ENCODE measurements at places on chromosomes 11 and 22.

DNA sequence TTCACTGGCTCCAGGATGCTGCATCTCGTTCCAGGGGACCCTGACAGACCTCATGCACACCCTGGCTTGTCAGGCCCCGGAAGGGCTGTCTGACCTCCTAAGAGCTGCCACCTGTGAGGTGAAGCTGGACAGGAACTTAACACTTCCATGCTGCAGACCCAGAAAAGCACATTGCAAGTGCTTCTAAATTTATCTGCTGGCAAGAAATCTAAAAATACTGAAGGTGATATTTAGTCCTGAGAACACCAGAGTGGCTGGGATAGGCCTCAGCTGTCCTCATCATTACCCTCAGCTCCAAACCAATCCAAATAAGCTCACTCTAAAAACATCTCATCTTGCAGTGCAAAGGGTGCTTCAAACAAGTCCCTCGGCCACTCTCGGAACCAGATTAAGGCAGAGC lies 46.7 kb downstream of the ABTB2 start:
- no peak for DNase-seq

DNA sequence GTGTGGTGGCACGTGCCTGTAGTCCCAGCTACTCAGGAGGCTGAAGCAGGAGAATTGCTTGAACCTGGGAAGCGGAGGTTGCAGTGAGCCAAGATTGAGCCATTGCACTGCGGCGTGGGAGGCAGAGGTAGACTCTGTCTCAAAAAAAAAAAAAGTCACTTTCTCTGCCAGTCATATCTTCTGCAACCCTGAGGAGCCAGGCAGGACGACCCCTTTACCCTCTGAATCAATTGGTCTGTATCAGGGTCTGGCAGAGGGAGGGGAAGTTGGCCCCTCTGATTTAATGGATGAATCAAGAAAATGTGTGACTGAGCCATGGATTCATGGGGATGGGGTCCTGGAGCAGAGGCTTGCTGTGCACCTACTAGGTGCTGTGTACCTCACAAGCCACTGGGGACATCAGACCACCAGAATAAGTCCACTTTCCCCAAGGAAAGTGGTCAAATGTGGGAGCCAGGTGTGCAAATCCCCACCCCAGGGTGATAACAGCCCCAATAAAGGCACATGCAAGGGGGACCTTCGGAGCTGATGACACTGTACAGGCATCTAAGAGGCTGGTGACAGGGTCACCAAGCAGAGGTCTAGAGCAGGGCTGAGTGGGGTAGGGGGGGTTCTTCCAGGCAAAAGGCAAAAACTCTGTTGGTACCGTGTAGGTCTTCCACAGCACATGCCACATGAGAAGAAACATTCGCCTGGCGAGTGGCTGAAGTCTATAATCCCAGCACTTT lies 29.0 kb downstream of the TXN2 start:
- no peak for DNase-seq

DNA sequence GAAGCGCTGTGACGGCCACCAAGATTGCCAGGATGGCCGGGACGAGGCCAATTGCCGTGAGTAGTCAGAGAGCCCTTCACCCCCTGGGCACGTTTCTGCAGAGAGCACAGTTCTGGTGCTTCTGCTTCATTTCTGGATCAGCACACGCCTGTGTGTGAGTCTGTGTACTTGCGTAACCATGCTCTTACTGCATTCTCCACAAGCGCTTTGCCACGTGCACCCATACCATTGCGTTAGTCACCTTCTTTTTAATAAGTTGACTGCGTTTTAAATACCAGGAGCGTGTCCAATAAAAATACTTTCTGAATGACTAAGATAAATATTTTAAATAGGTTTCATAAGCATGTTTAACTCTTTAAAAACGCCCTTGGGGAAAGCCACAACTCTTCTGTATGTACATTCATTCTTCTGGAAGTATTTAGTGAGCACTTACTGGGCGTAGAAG lies 143.0 kb upstream of the SORL1-AS1 start:
- DNase-seq, result no peak

- DNase-seq, result no peak
Observed at GRCh38 chr22:37862570-37863325, 13.5 kb downstream of the EIF3L start.

DNA sequence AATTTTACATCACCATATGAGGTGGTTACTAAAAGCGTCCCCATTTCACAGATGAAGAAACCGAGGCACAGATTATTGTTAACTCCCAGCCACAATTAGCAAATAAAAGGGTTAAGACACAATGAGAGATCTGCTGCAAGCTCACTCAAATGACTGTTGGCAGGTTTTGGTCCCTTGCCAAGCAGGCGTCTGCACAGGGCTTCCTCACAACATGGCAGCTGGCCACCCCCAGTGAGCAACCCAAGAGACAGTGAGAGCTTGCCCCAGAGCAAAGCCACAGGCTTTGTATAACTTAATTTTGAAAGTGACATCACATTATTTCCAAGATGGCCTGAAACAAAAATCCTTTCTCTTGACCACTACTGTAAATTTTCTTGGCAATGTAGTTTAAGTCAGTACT lies 217.6 kb downstream of the NTM start:
- DNase-seq, result no peak

DNA sequence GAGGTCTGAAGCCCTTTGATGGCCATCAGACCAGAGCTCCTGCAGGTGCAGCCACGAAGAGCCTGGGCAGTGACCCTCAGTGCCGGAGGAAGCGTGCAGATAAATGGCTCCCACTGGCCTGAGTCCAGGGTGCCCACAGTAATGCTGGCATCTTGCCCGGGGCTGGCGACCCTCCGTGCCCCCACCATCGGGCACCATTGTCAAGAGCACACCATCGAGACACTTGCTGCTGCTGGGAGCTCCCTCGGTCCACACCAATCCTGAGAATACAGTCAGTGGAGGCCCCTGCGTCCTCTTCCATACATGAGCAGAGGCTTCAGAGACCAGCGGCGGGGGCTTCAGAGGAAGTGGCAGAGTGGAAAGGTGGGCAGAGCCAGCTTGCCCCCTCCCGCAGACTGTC lies 1448.3 kb downstream of the BRD1 start:
- no peak for DNase-seq

DNA sequence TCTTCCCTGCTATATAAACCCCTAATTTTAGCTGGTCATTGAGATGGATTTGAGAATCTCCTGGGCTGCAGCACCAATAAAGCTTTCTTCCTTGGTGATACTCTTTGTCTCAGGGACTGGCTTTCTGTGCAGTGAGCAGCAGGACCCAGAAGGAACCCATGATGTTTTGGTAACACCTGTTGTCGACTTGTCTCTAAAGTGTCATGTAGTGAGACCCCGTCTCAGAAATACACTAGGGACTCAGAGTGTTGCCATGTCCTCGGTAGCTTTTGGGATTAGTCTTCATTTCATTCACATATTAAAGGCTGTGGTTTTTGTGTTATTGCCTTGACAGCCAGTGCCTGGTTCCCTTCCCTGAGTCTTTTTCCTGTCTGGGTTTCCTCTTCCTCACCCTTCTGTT lies 1078.7 kb downstream of the TBC1D22A start:
- DNase-seq, result no peak

DNA sequence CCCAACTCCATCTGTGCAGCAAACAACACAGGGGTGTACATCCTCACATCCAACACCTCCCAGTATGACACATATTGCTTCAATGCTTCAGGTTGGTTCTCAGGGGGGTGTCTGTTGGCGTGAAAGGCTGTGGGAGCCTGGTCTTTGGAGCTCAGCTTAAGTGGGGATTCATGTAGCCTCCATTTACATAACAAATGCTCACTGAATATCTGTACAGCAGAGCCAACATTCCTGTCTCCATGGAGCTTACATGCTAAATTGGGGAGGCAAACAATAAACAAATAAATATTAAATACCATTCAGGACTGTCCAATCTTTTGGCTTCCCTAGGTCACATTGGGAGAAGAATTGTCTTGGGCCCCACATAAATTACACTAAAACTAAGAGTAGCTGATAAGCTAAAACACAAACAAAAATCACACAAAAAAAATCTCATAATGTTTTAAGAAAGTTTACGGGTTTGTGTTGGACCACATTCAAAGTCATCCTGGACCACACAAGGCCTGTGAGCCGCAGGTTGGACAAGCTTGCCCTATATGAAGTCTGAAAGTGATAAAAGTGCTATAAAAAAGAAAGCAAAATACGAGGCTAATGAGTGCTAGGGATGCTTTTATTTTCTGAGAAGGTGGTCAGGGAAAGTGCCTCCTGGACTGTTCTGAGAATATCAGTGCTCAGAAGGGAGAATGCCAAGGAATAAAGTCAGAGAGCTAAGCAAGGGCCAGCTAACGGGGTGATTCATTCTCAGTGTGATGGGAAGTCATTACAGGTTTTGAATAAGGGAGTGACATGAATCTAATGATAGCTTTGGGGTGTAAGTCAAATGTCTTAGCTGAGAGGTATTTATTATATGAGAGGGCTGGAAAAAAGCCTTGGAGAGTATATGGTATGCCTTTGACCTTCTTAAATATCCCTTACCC lies 41.6 kb downstream of the CD44 start:
- DNase-seq, result no peak

DNA sequence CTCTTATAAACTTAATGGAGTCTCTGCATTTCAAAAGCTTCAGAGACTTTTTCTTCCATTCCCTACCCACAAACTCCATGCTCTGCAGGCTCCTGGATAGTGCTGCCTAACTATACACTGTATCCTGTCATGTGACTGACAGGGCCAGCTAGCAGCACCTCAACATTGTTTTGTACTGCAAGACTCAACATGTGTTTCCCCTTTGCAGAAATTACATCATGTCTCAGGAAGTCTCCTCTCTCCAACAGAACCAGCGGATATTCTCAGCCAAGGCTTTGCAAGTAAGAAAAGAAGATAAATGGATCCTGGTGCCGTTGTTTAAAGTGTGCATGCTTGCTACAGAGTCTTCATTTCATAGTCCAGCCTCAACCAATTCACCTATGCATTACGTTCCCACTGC lies 164.0 kb upstream of the UBASH3B start:
- no peak for DNase-seq

DNA sequence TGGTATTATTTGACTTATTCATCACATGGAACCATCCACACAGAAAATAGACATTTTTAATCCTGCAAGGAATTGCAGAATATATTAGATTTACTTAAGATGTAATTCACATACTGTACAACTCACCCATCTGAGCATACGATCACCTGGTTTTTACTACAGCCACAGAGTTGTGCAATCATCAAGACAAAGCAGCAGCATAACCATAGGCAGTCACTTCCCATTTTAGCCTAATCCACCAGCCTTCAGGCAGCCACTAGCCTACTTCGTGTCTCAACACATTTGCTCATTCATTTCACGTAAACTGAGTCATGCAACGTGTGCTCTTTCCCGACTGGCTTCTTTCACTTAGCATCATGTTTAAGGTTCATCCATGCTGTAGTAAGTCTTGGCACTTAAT lies 23.0 kb downstream of the PIWIL3 start:
- DNase-seq, result no peak

- DNase-seq, result no peak
Observed at GRCh38 chr11:134267966-134268365, 8.2 kb upstream of the GLB1L3 start.

DNA sequence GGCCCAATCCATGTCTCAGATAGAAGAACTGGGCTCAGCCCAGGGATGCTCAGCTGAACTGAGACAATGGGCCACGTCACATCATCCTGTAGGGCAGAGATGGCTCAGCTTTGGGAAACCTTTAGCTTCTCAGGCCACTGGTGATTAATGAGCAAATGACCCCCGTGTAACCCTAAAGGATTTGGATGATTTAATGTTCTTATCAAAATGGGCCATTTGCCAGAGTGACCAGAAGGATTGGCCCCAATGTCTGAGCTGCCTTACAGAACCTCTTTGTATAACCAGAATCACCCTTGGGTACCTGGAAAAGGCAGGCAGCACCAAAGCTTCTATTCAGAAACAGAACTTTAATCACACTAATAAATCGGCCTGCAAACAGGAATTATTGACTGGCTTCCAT lies 73.7 kb downstream of the ABTB2 start:
- no peak for DNase-seq

DNA sequence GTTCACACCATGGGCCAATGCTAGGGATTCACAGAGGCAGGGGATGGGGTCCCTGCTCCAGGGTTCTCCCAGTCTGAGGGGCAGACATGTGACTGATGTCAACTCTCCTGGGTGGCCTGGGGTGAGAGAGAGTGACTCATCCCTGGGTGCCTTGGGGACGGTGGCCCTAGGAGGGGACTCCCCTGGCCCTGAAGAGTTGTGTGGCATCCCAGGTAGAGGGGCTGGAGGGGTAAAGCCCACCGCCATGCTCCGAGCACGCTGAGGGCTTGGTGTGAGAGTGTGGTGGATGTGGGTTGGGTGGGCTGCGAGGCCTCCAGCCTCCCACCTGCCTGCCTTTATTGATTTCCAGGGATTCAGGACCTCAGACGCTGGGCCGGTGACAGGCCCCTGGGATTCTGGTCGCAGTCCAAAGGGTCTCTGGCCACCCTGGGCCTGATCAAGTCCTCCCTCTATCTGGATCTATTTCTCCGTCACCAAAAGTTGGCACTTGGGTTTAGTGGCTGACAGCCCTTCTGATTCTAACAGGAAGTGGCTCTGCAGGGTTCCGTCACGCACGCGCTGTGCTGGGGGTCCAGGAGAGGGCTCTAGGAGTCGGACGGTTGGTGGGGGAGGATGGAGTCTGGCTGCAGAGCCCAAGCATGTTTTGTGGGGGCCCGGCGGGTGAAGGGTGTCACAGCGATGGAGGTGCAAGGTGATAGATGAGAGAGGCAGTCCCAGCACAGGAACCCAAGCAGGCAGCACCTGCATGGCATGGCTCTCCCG lies 27.3 kb upstream of the WNT7B start:
- no peak for DNase-seq

GRCh38 chr11:47060807-47061206 lies 115.9 kb downstream of the ARFGAP2 start:
- DNase-seq, result no peak

GRCh38 chr11:119421941-119422808 lies 797 bp downstream of the THY1 start:
- DNase-seq, result no peak

- DNase-seq, result no peak
Observed at GRCh38 chr22:46693634-46694415, 44.2 kb downstream of the CERK start.

Data from effector memory CD4-positive, alpha-beta T cell (primary cell).